ENCODE measurements at places on chromosomes 6 and 20.

DNA sequence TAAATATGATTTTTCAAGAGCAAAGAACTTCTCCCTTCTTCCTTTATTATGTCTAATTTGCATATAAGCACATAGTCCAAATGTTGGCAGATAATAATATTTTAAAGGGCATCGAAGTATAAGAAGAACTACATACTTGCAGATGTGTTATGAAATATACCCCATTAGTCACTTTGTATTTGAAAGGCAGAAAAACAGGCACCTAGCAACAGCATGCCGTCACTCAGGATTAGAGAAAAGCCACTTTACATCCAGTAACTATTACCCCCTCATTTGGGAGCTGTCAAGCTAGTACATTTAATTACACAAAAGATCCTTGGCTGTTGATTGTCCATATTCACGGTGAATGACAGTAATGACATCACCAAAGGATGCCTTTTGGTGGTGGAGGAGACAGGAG, 99.3 kb upstream of the ARMC2 start:
- DNase-seq = no peak

DNA sequence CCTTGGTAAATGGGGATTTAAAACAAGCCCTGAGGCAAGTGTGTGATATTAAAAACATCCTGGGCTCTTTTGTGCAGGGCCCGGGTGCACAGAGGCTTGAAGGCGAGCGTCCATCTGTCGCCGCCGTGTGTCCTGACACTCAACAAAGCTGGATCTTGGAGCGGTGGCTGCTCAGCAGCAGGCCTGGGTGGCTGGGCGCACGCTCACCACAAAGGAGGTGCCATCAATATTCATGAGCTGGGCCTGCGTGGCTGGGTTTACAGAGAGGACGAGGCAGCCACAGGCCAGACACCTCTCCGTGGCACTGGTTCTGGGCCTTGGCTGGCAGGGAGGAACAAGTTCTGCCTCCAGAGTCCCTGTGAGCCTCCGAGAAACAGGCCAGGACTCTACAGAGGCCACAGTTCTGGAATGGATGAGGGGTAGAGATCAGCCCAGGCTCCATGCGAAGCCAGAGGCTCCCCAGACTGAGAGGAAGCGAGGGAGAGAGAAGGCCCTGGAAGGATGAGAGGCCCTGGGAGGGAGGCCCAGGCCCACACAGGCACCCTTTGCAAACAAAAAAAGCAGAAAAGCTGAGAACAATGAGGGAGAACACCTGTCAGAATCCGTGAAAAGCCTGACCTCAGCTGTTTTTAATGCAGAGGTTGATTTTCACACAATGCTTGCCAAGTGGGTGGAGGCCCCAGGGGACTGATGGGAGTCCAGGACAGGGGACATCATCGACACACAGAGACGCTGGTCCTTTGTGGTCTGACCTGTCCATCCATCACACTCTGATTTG, 21.9 kb downstream of the BHLHE23 start:
- DNase-seq = no peak

DNA sequence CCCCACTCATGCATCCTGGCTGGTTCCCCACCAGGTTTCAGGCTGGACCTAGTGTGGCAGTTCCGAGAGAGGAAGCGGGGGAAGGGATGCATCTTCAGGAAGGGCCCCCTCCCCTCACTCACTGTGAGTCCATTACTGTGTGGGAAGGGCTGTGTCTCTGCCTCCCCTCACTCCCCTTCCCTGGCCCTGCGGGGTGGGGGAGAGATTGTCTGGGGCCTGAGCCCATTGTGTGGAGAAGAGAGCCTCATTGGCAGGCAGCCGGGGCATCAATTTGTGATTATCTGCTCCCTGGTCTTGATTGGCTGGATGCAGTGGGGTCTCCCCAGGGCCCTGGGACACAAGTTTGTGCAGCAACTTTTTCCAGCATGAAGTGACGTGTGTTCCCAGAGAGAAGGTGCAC, 4.1 kb upstream of the MYT1 start:
- DNase-seq = no peak

DNA sequence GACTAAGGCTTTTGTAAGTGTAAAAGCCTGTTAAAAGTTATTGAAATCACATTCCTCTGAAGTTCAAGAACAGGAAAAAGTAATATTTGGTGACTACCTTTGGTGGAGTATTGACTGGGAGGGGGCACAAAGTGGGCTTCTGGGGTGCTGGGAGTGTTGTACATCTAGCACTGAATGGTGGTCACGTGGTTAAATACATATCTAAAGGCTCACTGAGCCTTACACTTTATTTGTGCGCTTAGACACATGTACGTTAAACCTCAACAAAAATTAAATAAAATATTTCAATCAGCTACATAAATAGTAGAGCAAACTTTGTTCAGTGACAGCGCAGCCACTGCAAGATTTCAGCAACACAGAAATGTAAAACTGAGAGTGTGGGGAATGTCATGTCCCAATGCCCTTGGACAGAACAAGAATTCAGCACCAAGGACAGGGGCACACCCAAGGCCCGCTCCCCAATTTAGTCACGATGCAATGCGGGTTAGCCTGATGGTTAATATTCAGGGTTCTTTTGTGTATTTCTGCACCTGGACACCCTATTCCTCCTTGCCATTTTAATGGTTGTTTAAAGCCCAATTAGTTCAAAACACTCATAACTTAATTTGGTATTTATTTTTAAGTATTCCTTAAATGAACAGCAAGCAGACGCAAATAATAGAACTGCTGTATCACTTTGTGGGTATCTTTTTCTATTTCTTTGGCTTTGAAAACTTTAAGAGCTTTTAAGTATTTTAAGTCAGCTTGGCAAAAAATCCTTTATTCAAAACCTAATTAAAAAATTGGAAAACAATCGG, 37.4 kb downstream of the ANGPT4 start:
- DNase-seq = no peak

GRCh38 chr20:3922983-3923339, 33.8 kb downstream of the PANK2 start:
- DNase-seq = no peak

DNA sequence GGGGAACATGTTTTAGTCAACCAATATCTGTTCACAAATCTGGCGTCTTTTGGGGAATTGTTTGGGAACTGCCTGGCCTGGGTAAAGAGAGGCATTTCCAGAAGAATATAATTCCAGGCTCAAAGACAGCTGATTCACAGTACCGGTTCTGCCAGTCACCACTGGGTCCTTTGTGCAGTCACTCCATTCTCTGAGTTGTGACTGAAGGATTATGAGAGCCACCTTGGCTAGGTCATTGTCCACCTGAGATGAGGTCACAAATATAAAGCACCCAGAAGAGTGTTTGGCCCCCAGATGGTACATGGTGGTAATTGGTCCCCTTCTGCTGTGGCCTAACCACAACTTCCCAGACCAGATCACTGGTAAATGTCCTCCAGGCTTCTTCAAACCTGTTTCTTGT, 121.0 kb upstream of the SPACA1 start:
- DNase-seq = no peak

GRCh38 chr20:36260316-36260715, 24.0 kb downstream of the AAR2 start:
- no peak for DNase-seq

- no peak for DNase-seq
Measured at GRCh38 chr6:11917951-11918738, 94.0 kb upstream of the HIVEP1 start.

GRCh38 chr6:138275976-138276375, 57.7 kb upstream of the PBOV1 start:
- DNase-seq = no peak

DNA sequence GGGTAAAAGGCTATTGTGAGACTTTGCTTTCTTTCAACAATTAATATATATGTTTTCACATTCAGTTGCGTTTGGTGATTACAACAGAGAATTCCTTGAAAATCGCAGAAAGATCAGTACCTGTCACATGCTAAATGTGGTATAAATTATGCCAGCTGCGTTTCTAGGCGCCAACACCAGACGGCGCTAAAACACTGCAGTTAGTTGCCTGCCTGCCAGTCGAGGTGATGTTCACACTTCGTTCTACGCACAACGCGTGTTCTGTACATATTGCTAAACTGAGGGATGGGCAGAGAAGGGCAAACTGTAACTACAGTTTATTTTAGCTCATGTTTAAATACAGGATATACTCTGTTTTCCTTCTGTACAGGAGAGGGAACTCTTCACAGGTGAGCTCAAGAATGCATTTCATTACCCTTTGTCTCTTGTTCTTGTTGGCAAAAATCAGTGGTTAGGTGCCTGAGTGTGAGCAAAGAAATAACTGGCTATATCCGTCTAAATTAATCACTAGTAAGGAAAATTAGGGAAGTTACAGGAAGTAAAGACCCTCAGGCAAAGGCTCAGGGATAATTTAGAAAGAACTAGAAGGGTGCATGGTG, 100.1 kb upstream of the RGS17 start:
- DNase-seq = no peak

- no peak for DNase-seq
Measured at GRCh38 chr6:152595499-152595898, 41.7 kb downstream of the SYNE1 start.

GRCh38 chr6:31086788-31087440, 25.5 kb downstream of the C6orf15 start:
- DNase-seq = no peak

- no peak for DNase-seq
Measured at GRCh38 chr6:84769306-84769705, 4.9 kb upstream of the TBX18 start.

DNA sequence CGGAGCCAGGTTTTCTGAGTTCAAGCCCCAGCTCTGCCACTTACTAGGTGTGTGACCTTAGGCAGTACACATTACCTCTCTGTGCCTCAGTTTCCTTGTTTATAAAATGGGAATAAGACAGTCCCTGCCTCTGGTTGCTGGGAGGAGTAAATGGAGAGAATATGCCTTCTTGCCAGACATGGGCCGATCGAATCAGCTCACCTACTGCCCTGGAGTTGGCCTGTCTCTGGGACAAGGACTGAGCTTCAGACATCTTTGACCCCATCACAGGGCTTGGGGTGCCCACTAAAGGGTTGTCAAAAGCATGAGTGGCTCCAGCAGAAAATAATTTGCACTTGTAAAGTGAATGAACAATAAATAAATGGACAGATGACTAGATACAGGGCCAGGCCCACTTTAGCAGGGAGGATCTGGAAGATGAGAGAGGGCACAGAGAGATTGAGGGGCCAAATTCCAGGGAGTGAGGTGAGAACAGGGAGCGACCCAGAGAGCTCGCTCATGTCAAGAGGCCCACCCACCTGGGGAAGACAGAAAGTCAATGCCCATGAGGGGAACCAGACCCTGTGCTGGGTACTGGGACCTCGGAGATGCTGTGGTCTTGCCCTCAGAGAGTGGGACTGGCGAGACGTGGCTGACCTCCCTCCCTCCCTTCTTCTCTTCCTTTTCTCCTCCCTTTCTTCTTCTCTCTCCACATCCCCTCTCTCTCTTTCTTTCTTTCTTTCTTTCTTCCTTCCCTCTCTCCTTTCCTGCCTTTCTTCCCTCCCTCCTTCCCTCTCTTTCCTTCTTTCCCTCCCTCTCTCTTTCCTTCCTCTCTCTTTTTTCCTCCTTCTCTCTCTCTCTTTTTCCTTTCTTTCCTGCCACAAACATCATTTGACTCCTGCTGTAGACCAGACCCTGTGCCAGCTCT, 3.9 kb upstream of the BPIFA2 start:
- DNase-seq = no peak

DNA sequence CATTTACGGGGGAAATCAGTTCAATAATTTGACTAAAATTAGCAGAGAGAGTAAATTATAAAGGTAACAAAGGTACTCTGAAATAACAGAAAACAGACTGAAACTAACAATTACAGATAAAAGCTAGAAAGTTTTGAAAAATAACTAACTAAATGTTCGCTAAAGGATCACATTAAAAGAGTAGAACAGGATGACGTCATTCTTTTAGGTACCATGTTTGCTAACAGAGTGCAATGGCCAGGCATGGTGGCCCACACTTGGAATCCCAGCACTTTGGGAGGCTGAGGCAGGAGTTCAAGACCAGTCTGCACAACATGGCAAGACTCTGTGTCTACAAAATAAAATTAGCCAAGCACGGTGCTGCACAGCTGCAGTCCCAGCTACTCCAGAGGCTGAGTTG, 212.3 kb upstream of the CDYL start:
- no peak for DNase-seq

GRCh38 chr6:65531533-65531932, 175.5 kb downstream of the EYS start:
- no peak for DNase-seq

Data from activated naive CD8-positive, alpha-beta T cell treated with anti-CD3 and anti-CD28 coated beads, Interleukin-2, amount 50 U/mL, for 16 hours (primary cell).